ENCODE measurements at places on chromosomes 11 and 22.

- no peak for DNase-seq
Measured at GRCh38 chr11:8325591-8326304, 62.1 kb upstream of the LMO1 start.

DNA sequence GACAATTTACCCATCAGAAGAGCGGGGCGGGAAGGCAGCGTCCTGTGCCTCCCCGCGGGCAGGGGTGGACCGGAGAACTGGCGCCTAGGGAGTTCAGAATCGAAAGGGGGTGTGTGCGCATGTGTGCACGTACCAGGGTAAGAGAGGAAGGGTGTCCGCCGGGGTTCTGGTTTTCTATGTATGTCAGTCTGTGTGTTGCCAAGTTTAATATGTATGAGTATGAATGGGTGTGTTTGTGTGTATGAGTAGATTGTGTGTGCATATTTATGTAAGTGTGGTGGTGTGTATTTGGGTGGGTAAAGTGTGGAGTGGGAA lies 2.0 kb downstream of the KCNC1 start:
- no peak for DNase-seq

DNA sequence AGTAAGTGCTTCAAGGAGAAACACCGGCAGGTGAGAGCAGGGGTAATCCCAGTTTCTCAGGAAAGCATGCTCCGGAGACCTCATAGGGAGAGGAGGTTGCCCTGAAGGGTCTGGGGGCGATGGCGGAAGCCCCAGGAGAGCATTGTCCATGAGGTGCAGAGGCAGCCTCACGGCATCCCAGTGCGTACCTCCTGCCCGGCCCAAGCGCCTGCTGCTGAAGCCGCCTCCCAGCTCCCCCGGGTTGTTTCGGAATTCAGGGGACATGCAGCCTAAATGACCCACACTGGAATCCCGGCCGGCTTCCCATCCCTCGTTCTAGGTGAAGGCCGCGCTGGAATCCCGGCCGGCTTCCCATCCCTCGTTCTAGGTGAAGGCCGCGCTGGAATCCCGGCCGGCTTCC lies 2.7 kb downstream of the ZBED4 start:
- DNase-seq, result no peak

- DNase-seq, result peak; percentile 28
Measured at GRCh38 chr11:117809236-117810055, 12.4 kb upstream of the DSCAML1 start.

DNA sequence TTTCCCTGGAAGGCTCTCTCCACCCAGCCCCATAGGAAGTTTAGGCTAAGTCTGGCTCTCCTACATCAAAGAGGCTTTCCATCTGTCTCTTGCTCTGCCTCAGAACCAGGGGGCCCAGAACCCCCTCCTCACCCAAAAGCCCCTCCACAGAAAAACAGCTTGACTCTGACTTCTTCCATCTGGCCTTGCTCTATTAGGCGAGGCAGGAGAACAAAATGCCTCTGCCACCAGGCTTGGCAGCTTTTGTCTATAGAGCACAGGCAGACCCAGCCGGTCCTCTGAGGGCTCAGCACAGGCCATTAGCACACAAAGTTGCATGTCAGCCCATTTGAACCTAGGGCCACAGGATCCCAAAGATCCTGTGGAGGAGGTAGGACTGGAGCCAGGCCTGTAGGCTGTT lies 75.7 kb upstream of the SUSD2 start:
- DNase-seq, result no peak

GRCh38 chr11:71435278-71435951 lies 12.8 kb downstream of the DHCR7 start:
- no peak for DNase-seq

DNA sequence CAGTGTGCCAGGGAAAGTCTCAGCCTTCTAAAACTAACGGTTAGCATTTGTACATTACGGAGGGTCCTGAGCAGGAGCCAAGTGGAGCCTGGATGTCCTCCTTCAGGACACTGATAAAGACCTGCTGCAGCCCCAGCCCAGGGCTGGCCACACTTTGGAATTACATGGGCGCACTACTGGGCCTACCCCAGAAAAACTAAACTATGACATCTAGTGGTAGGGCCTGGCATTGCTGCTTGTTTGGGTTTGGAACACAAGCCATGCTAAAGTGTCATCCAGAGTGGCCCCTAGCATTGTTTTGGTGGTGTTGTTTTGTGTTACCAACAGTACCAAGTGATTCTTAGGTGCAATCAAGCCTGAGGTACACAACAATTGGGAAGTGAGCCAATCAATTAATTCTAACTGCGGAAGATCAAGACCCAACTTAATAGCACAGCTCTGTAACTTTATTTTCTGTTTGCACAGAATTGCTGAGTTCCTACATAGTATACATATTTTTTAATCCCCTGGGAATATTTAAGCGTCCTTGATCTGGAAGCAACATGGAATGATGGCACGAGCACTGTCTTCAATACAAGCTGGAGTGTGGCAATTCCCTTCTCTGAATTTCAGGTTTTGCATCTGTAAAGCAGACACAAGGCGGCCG lies 340.7 kb downstream of the LARGE1 start:
- DNase-seq, result peak; percentile 4

DNA sequence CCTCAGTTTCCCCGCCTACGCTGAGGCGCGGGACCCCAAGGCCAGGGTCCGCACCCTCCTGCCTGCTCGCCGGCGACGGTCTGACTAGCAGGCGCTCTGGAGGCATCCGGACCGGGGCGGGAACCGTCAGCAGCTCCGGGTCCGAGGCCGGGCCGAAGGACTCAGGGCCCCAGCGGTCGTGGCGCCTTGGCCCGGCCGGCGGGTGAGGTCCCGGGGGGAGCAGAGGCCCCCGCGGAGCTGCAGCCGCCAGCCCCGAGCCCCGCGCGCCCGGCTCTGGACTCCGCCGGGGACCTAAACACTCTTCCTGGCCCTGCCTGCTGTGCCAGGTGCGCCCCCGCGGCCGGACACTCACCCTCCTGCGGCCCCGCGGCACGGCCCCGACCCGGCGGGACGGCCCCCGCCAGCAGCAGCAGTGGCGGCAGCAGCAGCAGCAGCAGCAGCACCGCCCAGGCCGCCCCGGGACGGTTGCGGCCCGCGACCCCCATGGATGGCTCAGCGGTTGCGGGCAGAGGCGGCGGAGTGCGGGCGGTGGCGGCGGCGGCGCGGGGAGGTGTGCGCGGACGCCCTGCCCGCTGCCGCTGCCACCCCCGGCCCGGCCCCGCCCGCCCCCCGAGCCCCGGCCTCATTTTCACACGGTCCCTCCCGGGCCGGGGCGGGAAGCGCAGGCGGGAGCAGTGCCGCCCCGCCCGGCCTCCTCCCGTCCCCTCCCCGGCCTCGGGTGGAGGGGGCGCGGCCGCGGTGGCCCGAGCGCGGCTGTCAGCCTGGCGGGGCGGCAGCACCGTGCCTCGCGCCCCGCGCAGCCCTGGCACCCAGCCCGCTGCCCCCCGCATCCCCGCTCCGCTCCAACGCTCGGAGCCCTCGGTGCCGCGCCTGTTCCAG lies at the start of gene SCUBE2:
Gene SCUBE2 (minus strand): TSS at position 556 of the 879 bp plus-strand sequence. CDS start 71 bp downstream, at position 485.
- no peak for DNase-seq

DNA sequence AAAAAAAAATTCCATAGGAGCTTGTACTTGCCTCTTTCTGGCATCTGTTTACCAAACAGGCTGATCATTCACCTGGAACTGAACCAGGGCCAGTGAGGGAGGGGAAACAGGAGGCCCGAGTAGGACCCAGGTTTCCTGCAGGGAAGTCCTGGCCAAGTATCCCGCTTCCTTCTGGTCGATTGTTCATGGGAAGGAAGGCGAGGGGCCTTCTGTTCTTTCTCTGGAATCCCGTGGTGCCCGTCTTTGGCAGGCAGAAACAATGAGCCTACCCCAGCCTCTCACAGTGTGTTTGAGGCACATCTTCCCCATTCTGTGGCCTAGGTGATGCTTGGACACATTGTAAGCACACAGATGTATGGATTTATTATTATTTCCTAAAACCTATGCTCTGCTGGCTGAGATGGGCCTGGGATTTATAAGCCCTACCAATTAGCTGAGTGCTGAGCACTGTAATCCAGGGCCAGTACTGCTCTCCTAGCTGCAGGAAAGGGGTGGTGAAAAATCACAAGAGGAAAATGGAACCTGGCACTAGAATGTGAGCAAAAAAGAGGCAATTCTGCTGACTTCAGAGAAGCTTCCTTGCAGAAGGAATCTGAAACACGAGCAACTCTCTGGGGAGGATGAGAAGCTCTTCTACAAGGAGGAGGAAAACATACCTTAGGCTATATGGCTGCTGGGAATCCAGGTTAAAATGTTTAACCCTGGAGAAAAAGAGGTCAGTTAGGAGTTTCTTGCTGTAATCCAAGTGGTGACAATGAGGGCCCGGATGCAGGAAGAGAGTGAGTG lies 53.5 kb downstream of the PRR5L start:
- no peak for DNase-seq

GRCh38 chr11:37967635-37968034 lies 1369.6 kb upstream of the RAG2 start:
- no peak for DNase-seq

DNA sequence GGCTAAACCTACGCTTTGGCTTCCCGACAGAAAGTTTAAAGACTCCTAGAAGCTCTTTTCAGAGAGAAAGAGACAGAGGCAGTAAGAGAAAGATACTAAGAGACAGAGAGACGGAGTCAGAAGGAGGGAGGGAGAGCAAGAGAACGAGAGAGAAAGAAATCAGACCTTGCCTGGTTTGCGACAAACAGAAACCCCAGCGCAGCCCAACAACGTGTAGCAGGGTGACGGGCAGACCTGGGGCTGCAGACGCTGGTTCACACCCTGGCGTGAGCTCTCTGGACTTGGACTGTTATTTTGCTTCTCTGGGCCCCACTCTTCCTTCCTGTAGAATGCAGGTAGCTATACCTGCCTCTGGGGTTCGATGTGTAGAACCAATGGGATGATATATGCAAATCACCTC lies 244.4 kb upstream of the SYN3 start:
- no peak for DNase-seq

GRCh38 chr22:19930551-19931486 lies 10.8 kb upstream of the COMT start:
- no peak for DNase-seq
